Urinary bladder (tissue), 4 donors: ENCODE measurements at places on chromosomes 13 and 19. TPM values are rescaled to one million over a fixed set of nuclear protein-coding genes. Genes with fewer than 3 reads are reported as not detected.

Gene SLITRK1
- total RNA-seq = 0.32 TPM

DNA sequence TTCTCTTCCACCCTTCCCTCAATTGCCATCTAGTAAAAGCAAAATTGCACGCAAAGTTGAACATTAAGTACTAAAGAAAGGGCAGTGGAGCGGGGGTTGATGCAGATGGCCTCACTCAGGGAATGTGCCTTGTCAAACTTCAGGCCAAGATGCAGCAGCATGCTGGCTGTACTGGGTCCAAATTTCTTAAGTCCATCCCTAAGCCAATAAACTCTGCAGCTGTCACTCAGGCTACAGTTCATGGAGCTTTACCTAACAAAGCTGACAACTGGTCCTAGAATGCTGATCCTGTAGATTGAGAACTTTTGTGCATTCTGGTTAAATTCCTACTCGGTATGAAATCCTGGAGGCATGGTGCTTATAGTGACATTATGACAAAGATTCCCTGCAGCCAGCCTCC, 88.4 kb downstream of the FOXO1 start:
- DNase-seq = no peak

Gene HIPK4
- not detected for total RNA-seq

Gene PGLYRP2
- not detected for total RNA-seq

Gene RFPL4A
- total RNA-seq = 0.58 TPM

Gene GAPDHS
- total RNA-seq = not detected

- no peak for DNase-seq
Observed at GRCh38 chr13:78562237-78562889, 41.0 kb downstream of the POU4F1 start.

DNA sequence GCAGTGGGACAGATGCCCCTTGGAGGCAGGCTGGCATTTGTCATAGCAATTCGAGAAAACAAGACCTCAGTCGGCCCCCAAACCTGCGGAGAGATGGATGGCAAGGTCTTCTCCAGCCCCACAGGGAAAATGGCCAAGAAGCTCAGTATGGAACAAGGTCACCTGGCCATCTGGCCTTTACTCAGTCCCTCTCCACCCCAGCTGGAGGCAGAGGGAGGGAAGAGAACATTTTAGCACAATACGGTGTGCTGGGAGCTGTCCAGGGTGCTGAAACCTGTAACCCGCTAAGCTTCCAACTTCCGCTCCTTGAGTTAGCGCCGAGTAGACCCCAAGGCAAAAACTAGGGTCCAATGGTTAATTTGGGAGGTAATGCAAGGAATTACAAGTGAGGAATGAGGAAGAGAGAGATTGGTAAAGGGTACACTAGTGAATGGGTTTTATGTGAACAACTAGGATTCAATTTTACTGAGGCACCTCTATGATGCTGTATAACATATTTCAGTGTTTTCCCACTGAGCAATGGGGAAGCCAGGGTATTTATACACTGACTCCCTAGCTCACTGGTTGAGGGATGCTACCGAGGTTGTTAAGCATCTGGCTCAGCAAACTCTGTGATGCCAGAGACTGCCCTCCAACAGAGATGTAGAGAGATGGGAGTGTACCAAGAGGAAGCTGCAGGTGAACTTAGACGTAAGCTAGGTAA, 64.3 kb downstream of the CACNA1A start:
- DNase-seq = peak; percentile 20

DNA sequence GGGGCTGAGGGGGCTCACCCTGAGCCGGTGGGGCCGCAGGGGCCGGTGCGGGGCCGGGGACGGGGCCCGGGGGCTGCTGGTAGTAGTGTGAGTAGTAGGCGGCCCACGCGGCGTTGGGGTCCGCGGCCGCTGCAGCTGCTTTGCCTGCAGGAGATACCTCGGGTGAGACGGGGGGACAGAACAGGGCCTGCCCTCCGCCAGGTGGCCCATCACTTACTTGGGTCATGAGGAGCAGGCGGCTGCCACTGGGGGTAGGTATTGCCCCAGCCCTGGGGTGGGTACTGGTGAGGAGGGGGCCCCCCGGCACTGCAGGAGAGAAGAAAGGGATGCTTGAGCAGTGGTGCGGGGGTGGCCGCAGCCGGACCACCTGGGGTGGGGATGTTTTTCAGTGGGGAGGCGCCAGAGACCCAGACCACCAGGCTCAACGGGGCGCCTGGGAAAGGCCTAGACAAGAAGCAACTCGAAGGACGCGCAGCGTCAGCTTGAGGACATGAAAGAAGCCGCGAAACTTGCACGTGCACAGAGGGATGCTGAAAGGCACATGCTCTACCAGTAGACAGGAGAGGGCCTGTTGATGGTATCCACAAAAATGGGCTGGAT, 8.9 kb downstream of the KHSRP start:
- no peak for DNase-seq

Gene CYP2F1
- not detected for total RNA-seq
